SJSA1 (cell line): ENCODE measurements at places on chromosomes 5 and 9.
A peak's percentile ranks its signal among the peaks of the same experiment; 100 is the strongest.

DNA sequence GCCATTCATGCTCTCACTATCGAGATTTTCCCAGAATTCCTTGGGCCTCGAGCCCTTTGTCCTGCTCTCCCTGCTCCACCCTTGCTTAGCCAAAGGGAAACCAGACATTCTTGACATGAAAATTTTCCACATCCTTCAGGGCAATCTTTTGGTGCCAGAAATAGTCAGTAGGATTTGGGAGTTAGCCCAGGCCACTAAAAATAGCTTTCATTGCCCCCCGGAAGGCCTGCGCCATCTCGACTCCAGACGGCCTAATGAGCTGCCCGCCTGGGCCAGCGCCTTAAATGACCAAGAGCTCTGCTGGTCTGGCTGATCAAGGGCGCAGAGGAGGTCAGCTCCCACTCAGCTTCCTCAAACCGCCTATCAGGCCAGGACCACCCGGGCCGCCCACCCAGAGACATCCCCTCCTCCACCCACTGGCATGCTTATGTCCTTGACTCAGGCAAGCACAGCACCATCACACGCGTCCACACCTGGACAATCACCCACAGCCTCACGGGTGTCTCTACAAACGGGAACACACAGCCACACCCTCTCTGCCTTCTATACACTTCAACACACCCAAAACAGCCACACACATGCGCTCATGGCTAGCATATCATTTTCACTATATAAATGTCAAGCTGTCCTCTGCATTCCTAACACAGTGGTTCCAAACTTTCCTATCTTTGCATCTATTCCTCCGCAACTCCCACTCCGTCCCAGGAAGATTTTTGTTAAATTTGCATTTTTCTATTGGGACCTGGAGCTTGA lies 20.9 kb downstream of the DUSP1 start:
- peak; percentile 94 for DNase-seq

GRCh38 chr5:78972654-78973428 lies 12.3 kb downstream of the ARSB start:
- no peak for DNase-seq

GRCh38 chr9:117528225-117528624 lies 113.4 kb upstream of the ASTN2 start:
- DNase-seq = no peak

DNA sequence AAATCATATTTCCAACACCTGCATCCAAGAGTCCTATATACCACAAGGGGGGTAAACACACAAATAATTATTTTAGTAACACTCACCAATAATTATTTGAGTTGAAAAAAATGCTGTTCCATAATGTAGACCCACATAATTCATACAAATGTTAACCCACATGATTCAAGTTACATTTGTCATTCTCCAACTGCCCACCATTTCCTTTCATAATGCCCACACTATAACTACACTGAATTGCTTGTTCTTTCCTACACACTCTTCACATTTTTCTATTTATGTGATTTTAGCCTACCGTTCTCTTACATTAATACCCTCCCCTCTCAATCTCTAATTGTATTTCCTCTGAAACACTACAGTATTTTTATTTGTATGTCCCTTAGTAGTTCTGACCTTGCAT lies 35.9 kb upstream of the HK3 start:
- no peak for DNase-seq

- DNase-seq = no peak
These were observed 1.6 kb downstream of the FNIP1 start for GRCh38 chr5:131795228-131795627.
